ENCODE measurements at places on chromosomes 11 and 22.
A peak's percentile ranks its signal among the peaks of the same experiment; 100 is the strongest.

GRCh38 chr22:19146215-19146968, 1.9 kb upstream of the ESS2 start:
- H3K36me3 ChIP-seq = no peaks in the 10 kb centered on the region
- DNase-seq = no peak
- H3K27ac ChIP-seq = no peak overlapping the region
- peaks cover 33% of the 10 kb centered on the region for H3K27me3 ChIP-seq
- no peak overlapping the region for H3K4me3 ChIP-seq

- no peak overlapping the region for H3K27ac ChIP-seq
- no peaks in the 10 kb centered on the region for H3K4me1 ChIP-seq
- peaks cover 12% of the 10 kb centered on the region for H3K27me3 ChIP-seq
- H3K36me3 ChIP-seq = no peaks in the 10 kb centered on the region
- H3K4me3 ChIP-seq = no peak overlapping the region
Measured at GRCh38 chr11:69892986-69893555, 73.9 kb upstream of the FGF3 start.

DNA sequence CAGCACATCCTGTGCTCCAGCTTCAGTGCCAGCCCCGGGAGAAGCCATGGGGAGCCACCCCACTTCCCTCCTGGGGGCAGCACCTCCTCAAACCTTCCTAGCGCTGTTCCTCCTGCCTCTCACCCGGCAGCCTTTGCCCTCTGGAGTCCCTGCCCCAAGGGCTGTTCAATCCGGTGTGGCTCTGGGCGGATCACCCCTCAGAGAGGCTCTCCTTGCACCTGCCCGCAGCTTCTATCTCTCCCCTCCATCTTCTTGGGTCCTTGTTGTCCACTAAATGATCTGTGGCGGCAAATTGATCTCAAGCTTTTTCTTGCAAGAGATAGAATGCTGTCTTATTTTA, 18.1 kb upstream of the CDKN1C start:
- H3K27me3 ChIP-seq = no peaks in the 10 kb centered on the region
- H3K4me3 ChIP-seq = no peak overlapping the region
- H3K4me1 ChIP-seq = peaks cover 12% of the 10 kb centered on the region

- no peak overlapping the region for H3K27ac ChIP-seq
- no peak for DNase-seq
- H3K4me3 ChIP-seq = no peak overlapping the region
- no peaks in the 10 kb centered on the region for H3K36me3 ChIP-seq
Measured at GRCh38 chr11:78576549-78577097, 2.0 kb upstream of the NARS2 start.

DNA sequence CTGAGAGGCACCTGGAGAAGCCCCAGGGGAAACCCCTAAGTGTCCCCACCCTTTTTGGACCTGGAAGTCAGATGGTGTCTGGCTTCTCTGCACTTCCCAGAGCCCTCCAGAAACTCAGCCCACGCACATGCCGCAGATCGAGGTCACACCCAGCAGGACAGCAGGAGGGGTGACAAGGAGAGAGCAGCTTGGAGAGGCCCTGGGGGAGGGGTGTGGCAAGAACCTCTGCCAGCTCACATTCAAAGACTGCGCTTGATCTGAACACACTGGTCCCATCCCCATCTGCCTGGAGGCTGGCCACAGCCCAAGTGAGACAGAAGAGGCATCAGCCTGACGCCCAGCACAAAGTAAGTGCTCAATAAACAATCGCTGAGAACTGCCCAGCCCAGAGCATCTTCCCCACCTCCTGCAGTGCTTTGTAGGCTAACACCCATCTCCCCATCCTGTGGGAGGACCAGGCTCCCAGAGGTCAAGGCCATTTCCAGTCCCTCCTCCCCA, 21.4 kb downstream of the TMPRSS6 start:
- H3K27me3 ChIP-seq = no peaks in the 10 kb centered on the region
- no peak overlapping the region for H3K27ac ChIP-seq
- H3K36me3 ChIP-seq = no peaks in the 10 kb centered on the region
- no peak overlapping the region for H3K4me3 ChIP-seq
- H3K4me1 ChIP-seq = no peaks in the 10 kb centered on the region

DNA sequence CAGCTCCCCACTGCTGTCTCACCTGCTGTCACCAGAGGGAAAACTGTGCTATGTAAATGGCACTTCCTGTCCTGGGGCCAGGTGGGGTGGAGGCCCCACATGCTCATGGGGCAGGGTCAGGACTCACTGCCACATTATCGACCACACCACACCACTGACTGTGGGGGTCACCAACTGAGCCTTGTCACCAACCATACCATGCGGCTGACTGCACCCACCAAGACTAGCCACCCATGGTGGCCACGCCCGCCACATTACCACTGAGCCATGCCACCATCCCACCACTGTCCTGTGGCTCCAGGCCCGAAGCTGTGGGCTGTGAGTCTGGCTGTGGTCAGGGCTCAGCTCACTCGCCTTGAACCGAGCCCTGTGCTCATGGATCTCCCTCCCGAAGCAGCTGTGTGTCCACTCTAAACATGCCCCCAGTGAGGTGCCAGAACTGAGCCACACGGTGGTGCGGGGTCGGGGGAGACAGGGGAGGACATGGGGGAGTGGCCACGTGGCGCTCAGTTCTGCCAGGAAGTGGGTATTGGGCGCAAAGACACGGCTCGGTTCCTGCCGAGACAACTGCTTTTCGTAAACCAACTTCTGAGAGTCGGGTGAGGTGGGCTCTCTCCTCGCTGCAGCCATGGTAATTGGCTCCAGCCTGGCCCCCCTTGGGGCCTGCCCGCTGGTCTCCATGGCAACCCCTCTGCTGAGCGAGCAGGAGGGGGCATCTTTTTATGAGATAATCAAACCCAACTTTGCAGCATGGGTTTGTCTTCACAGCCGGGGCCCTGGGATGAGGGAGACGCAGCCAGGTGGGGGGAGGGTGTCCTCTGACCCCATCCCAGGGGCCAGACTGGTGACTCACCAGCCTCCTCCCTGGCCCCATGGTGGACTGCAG, 23.2 kb downstream of the RTN4R start:
- H3K36me3 ChIP-seq = no peaks in the 10 kb centered on the region
- H3K27me3 ChIP-seq = no peaks in the 10 kb centered on the region
- DNase-seq = no peak
- H3K4me3 ChIP-seq = no peak overlapping the region
- peaks cover 17% of the 10 kb centered on the region for H3K4me1 ChIP-seq

DNA sequence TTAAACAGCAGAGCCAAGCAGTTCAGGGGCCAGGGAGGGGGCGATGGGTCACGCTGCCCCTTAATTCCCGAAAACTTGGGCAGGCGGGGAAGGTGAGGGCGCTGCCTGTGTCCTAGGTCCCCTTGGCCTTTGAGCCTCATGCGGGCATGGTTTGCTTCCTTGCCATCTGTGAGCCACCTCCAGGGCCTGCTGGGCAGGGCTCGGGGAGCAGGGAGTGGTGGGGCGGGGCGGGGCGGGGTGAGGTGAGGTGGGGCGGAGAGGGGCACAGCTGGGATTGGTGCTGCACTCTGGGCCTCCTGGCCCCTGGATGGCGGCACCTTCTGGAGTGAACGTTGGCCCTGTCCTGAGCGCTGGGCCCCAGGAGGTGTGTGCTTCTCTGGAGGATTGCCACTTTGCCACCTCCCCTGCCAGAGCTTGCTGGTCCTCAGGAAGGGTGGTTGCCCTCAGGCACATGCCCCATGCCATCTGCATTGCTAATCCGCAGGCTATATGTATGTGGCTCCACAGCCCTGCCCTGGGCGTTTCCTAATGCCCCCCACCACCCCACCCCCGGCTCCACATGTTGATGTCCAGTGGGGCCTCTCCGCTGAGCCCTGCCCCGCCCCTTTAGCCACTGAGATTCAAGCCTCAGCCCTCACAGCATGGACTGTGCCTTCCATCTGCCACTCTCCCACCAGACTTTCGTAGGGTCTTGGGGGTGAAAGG, 352.5 kb downstream of the TBC1D22A start:
- no peaks in the 10 kb centered on the region for H3K4me1 ChIP-seq
- peaks cover 30% of the 10 kb centered on the region for H3K36me3 ChIP-seq
- peak; percentile 10 for DNase-seq
- no peak overlapping the region for H3K27ac ChIP-seq

GRCh38 chr11:125952973-125953372, 7.1 kb downstream of the VSIG10L2 start:
- H3K4me1 ChIP-seq = no peaks in the 10 kb centered on the region
- DNase-seq = no peak
- no peaks in the 10 kb centered on the region for H3K27me3 ChIP-seq
- H3K4me3 ChIP-seq = no peak overlapping the region
- H3K27ac ChIP-seq = peak overlapping the region; percentile 45

DNA sequence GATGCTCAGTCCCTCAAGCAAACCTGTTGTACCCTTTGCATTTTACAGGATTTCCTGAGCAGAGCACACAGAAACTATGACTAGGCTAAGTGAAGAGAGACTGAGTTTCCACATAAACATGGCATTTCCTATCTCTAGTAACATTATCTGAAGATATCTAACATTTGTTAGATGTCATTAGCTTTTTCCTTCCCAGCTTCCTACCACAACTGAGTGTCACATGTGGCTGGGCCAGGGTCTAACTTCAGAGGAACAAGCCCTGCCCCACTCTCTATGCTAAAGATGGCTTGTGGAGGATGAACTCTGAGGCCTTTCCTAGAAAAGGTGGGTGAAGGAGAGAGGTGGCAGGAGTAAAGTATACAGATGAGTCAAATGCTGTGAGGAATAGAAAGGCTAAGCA, 16.5 kb downstream of the C22orf42 start:
- H3K36me3 ChIP-seq = no peaks in the 10 kb centered on the region
- H3K4me1 ChIP-seq = peaks cover 15% of the 10 kb centered on the region
- no peak for DNase-seq
- no peak overlapping the region for H3K4me3 ChIP-seq

- DNase-seq = peak; percentile 95
- H3K4me1 ChIP-seq = peaks cover 18% of the 10 kb centered on the region
- H3K36me3 ChIP-seq = no peaks in the 10 kb centered on the region
- H3K4me3 ChIP-seq = peak within 1 kb of the TSS; percentile 95
- H3K27me3 ChIP-seq = no peaks in the 10 kb centered on the region
Measured at GRCh38 chr11:47578524-47579494, at the start of the genes KBTBD4 and NDUFS3. Gene KBTBD4 (minus strand): TSS chr11:47578970. CDS start chr11:47578951, 19 bp downstream. Gene NDUFS3 (plus strand): TSS chr11:47579074. CDS start chr11:47579092, 18 bp downstream.

- no peaks in the 10 kb centered on the region for H3K27me3 ChIP-seq
- no peak overlapping the region for H3K4me3 ChIP-seq
- no peaks in the 10 kb centered on the region for H3K4me1 ChIP-seq
- H3K27ac ChIP-seq = no peak overlapping the region
- no peaks in the 10 kb centered on the region for H3K36me3 ChIP-seq
Measured at GRCh38 chr11:8315954-8316353, 52.3 kb upstream of the LMO1 start.

GRCh38 chr11:8099291-8099899, 18.4 kb downstream of the TUB start:
- H3K4me3 ChIP-seq = no peak overlapping the region
- no peaks in the 10 kb centered on the region for H3K27me3 ChIP-seq
- peak; percentile 57 for DNase-seq
- no peaks in the 10 kb centered on the region for H3K4me1 ChIP-seq
- no peak overlapping the region for H3K27ac ChIP-seq

GRCh38 chr22:35587447-35587870, 29.7 kb downstream of the MB start:
- H3K4me3 ChIP-seq = no peak overlapping the region
- H3K4me1 ChIP-seq = no peaks in the 10 kb centered on the region
- H3K27ac ChIP-seq = no peak overlapping the region
- DNase-seq = peak; percentile 74

DNA sequence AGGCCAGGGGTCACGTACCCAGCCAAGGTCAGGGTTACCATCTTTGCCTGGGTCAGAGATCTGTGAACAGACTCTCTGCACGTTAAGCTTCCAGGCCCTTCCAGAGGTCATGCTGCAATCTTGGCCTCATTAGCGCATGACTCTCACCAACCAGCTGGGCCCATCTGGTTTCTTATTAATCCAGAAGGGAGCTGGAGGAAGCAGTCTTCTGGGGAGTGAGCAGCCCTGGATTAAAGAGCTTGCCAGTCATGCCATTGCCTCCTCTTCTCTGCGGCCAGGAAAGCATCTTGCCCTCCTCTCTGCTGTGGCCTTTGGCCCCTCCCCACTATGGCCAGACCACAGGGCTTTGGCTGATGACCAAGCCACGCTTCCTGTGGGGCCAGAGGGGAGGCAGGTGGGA, 57.4 kb downstream of the CHST1 start:
- no peaks in the 10 kb centered on the region for H3K4me1 ChIP-seq
- H3K27me3 ChIP-seq = peaks cover 36% of the 10 kb centered on the region
- no peak for DNase-seq

DNA sequence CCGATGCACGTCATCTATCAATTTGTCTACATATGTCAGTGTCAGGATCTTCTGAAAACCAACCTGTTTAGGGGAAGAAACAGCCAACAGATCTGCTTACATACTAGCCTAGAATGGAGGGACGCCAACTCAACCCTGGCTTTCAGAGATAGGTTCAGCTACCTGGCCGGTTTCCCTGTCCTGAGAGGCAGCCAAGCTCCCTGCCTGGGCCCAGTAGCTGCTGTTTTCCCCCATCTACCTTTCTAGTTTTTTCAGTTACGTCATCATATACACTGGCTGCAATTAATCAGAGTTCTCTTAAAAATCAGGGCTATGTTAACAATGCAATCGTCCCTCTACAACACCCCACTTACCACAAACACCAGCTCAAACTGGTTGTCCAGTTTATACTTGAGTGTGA, 1.0 kb downstream of the SRPRA start:
- H3K4me1 ChIP-seq = peaks cover 27% of the 10 kb centered on the region
- peak overlapping the region; percentile 87 for H3K27ac ChIP-seq
- no peaks in the 10 kb centered on the region for H3K27me3 ChIP-seq
- H3K4me3 ChIP-seq = peak overlapping the region; percentile 83
- DNase-seq = no peak

GRCh38 chr22:23779083-23779482, 6.4 kb downstream of the MMP11 start:
- no peak overlapping the region for H3K4me3 ChIP-seq
- H3K4me1 ChIP-seq = no peaks in the 10 kb centered on the region
- H3K36me3 ChIP-seq = no peaks in the 10 kb centered on the region
- no peak for DNase-seq
- H3K27me3 ChIP-seq = no peaks in the 10 kb centered on the region
- no peak overlapping the region for H3K27ac ChIP-seq

DNA sequence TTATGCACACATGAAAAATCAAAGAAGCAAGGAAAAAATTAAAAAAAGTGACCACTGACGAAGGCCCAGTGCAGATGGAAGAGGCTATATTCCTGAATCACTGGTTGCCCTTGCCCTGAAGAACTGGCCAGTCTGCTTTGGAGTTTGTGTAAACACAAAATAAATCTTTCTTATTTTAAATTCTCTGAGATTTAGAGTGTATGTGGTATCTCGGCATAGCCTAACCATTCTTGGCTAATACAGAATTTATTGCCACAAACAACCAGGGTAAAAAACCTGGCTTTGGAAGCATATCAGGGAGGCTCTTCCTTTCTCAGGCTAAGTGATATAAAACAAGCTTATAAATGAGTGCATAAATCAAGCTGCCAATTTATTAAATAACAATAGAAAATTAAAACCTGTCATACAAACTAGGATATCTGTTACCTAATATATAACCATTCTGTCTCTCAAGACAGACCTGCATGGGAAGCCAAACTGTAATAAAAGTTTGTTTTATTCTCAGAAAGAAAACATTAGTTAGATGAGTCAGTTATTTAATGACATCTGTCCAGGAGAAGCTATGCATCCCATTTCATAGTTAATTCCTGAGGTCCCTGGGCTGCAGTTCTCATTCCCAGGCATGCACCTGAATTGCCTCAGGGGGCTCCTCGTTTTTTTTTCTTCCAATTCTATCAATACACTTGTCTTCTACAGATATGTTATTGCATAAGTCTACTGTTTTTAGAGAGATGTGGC, 6.1 kb upstream of the TMEM135 start:
- H3K27ac ChIP-seq = no peak overlapping the region
- H3K27me3 ChIP-seq = no peaks in the 10 kb centered on the region
- H3K4me1 ChIP-seq = peaks cover 2% of the 10 kb centered on the region
- H3K4me3 ChIP-seq = no peak overlapping the region
- DNase-seq = no peak

GRCh38 chr11:5279471-5280090, 9.8 kb upstream of the HBE1 start:
- H3K4me1 ChIP-seq = no peaks in the 10 kb centered on the region
- no peaks in the 10 kb centered on the region for H3K36me3 ChIP-seq
- H3K27me3 ChIP-seq = no peaks in the 10 kb centered on the region
- DNase-seq = no peak
- H3K27ac ChIP-seq = no peak overlapping the region

Measured in left lung (tissue), 14 donors.